ENCODE measurements at places on chromosomes 2 and 18.

DNA sequence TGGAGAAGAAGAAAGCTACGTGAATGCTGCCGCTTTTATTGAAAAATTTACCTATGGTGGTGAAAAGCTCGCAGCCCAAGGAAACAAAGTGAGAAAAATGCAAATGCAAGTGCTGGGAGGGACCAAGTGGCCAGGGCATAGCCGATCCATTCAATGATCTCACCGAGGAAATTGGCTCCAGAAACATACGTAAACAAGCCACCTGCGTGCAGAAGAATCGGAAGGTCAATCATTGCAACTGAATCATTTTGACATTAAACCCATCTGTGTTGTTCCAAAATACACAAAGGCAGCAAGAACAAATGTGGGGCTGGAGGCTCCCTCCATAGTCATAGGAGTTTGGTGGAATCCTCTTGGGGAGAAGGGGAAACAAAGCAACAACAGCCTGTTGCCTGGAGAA lies 51.5 kb downstream of the SRD5A2 start:
- DNase-seq, result no peak

- DNase-seq, result no peak
Measured at GRCh38 chr18:21980744-21981143, 188.6 kb upstream of the GATA6 start.

DNA sequence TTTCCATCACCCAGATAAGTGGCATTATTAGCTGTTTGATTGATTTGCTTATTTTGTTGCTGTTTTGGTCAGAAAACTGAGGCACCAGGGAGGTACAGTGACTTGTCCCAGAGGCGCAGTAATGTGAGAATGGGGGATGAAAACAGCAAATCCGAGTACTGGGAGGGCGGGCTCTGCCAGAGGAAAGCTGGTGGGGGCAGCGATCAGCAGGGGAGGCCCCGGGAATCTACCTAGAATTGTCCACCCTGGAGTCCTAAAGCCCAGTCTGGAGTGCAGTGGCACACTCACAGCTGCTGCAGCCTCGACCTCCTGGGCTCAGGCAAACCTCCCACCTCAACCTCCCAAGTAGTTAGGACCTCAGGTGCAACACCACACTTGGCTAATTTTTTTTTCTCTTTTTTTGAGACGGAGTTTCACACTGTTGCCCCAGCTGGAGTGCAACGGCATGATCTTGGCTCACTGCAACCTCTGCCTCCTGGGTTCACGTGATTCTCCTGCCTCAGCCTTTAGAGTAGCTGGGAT lies 17.0 kb upstream of the PTMA start:
- DNase-seq, result no peak

- DNase-seq, result peak; percentile 10
Measured at GRCh38 chr2:138689705-138690104, 90.5 kb downstream of the NXPH2 start.

GRCh38 chr2:182101263-182101662 lies 115.6 kb downstream of the PPP1R1C start:
- no peak for DNase-seq

- DNase-seq, result no peak
Measured at GRCh38 chr2:224994242-224994823, 47.9 kb downstream of the DOCK10 start.

GRCh38 chr18:70617020-70617763 lies 328.3 kb downstream of the SOCS6 start:
- no peak for DNase-seq

DNA sequence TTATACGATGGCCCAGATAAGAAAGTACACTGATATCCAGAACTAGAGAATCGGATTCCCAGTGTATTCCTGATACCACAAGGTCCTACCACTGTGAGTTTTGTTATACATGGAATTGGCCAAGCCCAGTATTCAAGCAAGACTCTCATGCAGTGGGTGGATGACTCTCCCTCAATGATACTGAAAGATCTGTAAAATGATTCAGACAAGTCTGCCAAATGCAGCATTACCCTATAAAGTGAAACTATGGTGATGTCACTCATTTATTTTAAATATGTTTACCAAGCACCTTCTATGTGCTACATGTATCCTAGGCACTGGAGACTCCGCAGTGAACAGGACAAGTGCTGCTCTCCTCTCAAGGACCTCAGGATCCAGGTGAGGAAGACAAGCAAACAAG lies 22.6 kb downstream of the MYO5B start:
- no peak for DNase-seq

- no peak for DNase-seq
Measured at GRCh38 chr2:29802986-29803385, 118.4 kb downstream of the ALK start.

DNA sequence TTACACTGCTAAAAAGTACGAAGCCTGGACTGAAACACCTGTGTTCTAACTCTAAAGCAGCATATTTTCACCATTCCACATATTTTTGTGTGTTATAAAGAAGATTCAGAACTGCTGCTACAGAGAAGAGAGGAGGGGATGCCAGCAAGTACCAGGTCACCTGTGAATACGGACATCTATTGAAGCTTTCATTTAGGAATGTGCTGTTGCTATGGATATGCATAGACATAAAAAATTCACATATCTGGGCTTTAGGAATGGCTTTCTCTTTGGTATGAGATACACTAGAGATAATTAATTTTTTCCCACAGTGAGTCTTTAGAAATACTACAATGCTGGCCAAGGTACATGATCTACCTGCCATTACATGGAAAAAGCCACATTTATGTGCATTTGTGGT lies 238.5 kb downstream of the WDR7 start:
- DNase-seq, result no peak

DNA sequence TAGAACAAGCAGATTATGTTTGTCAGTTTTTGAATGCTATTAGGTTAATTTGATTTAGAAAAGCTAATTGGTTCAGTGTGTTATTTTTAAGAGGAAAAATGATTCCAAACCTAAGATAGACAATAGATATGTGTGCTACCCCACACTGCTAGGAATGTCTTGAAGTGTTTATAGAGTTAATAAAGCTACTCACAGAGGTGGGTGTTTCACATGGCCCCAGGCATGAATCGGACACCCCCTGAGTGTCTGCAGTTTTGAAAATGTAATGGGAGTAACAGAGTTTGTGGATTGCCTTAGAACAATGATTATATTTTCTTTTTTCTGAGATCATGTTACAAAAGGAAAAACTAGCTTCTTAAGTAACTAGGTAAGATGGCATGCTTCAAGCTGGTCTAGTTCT lies 348.3 kb downstream of the ADCYAP1 start:
- no peak for DNase-seq

DNA sequence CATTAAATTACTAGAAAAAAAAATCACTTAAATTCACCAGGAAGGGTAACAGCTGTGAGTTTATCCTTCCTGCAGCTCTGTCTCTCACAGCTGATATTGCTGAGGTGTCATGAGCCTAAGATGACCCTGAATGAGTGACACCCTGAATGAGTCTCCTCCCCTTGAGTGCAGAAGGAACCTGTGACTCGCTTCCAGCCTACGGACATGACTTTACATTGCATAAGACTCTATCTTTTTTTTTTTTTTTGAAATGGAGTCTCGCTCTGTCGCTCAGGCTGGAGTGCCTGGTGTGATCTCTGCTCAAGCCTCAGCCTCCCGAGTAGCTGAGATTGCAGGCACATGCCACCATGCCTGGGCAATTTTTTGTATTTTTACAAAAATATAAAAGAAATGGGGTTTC lies 14.1 kb downstream of the MRO start:
- DNase-seq, result peak; percentile 44

DNA sequence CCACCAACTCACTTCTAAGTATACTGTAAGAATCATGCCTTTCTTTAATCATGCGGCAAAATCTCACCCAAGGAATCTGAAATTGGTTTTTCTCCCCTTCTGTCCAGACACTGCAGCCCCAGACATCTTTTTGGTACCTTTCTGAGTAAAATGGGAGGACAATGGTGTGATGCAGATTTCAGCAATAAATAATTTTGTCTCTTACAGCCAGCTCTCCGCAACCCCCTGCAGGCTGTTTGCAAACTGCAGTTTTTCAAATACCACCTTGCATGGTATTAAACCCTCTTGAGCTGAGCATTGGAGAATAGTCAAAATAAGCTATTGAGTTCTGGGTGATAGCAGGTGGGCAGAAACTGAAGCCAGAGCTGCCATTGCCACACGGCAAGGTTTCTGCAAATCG lies 32.2 kb downstream of the GPR39 start:
- DNase-seq, result no peak

DNA sequence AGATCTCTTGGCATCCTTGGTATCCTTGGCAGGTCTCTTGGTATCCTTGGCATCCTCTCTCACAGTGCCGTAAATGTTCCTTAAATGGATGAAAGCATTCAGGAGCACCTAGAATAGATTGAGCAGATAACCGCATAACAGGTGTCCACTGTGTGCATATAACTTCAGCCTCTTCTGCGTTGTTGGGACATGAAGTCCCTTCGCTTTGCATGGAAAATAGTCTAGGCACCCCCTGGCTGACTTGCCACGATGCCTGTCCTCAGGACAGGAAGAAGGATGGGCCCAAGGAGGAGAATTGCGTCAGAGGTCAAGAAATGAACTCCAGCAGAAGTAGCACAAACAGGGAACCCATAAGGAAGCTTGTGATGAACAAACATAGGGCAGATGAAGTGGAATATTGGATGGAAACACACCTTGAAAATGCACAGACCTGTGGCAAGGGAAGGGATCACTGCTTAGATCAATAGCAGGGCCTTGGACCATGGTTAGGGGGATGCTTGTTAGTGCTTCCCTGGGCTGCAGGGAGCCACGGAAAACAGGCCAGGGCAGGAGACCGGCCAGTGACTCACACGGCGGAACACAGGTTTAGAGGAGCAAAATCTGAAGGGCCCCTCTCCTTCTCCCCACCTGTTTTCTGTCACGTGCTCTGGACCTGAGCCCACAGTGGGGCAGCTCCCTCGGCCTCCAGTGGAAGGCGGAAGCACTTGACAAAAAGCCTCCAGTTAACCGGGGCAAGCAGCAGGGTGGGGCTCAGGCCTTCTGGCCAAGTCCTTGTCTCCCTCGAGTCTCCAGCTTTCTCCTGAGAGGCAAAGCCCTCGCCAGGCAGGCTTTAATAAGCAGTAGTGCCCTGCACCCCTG lies 99.2 kb upstream of the ASAP2 start:
- no peak for DNase-seq

DNA sequence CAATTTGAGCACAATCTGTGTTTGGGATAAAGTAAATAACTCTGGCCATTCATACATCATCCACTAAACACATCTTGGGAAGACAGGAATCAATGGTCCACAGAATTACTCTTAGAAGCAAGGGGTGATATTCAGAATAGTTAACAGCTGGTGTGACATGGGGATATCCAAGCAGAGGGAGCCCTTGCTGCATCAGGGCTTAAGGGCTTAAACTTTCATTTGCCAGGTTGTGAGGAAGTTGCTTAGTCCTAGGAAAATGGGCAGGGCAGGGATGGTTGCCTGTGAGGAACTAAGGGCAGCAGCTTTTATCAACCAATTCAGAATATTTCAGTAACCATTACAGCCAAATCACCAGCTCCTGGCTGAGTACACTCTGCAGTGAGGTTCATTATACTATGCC lies 2.0 kb upstream of the ITGA6 start:
- DNase-seq, result no peak

GRCh38 chr2:73868204-73868978 lies 24.4 kb upstream of the ACTG2 start:
- DNase-seq, result no peak

- no peak for DNase-seq
Measured at GRCh38 chr2:55917117-55917516, 6.5 kb downstream of the EFEMP1 start.

DNA sequence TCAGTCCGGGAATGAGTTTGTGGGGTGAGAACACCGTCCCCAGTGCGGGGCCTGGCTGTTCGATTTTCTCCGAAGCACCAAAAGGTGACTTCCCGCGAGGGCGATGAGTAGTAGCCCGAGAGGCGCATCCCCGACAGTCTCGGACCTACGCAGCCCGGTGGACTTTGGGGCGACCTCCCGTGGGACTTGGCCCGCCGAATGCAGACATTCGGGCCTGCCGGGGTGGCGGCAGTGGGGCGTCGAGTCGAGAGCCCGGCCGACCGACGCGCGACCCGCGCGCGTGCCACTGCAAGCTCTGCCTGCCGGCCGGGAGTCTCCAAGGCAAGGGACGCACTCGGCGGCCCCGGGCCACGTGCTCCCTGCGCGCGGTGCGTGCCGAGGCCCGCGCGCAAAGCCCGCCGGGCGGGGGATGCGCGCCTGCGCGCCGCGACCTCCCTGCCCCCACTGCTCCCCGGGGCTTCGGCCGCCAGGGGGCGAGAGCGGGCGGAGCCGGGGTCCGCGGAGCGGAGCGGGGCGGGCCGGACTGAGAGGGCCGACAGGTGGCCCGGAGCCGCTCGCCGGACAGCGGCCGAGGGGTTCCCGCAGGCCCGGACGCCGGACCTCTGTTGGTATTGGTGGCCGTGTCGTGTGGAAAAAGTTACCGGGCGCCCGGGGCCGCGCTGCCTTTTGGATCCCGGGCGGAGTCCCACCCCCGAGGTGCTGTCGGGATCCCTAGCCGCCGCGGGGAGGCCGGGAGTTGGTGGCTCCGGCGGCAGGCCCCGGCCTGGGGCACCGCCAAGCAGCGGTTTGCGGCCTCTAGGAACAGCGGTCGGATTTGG lies 1.9 kb downstream of the PTMA start:
- DNase-seq, result peak; percentile 88

DNA sequence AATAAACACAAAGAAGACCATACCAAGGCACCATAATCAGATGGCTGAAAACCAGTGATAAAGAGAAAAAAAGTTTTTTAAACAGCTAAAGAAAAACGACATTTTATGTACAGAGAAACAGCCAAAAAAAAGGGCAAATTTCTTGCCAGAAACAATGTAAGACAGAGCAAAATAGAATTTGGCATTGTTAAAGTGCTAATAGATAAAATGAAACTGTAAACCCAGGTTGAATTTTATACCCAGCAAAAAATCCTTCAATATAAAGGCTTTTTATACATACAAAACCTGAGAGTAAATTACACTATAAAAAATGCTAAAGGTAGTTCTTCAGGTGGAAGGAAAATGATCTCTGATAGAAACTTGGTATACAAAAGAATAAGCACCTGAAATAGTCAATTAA lies 45.7 kb downstream of the FAM117B start:
- no peak for DNase-seq

DNA sequence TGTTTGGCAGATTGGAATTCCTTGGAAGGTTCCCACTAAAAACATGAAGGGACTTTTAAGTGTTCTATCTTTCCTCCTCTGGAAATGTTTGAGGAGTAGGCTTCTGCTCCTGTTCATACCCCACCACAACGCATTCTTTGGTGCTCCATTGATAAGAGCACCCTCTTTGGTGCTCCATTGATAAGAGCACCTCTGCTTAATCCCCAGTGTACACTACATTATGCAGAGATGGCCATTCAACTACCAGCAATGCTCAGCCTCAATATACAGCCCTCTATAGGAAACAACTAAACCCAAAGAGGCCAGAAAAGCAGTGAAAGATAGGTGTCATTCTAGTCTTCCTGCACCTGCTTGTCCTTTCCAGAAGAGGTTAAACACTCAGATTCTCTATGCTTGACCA lies 1.8 kb upstream of the CHAC2 start:
- DNase-seq, result no peak

- DNase-seq, result no peak
Measured at GRCh38 chr18:30342675-30343074, 699.9 kb downstream of the DSC3 start.
